ENCODE measurements at places on chromosomes 6 and 20. TPM values are rescaled to one million over a fixed set of nuclear protein-coding genes. Genes with fewer than 3 reads are reported as not detected.
A peak's percentile ranks its signal among the peaks of the same experiment; 100 is the strongest.

DNA sequence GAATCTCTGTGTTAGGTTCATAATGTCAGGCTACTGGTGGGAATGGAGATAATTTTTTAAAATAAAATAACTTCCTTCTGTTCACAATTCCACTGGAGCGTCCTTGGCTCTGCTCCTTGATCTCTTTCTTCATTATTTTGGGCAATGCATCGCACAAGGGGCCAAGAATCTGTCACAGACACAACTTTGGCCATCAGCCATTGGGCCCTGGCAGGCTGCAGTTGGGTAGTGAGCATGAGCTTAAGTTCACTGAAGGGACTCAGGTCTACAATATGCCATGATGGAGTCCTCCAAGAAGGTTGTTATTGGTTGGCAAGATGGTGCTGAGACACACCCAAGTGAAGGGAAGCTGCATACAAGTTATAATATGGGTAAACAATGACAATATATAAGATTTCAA lies 40.0 kb downstream of the CYP39A1 start:
- no peak for DNase-seq

DNA sequence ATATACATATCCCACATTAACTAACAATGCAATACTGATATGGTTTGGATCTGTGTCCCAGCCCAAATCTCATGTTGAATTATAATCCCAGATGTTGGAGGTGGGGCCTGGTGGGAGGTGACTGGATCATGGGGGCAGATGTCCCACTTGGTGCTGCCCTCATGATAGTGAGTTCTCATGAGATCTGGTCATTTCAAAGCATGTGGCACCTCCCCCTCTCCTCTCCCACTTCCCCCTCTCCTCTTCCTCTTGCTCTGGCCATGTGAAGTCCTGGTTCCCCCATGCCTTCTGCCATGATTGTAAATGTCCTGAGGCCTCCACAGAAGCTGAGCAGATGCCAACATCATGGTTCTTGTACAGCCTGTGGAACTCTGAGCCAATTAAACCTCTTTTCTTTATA lies 71.2 kb downstream of the FYN start:
- DNase-seq = no peak

- no peak for DNase-seq
These were observed 739 bp downstream of the CTSZ start for GRCh38 chr20:59006167-59006863.

HLA-DRA gene
- 91.8 TPM for polyA plus RNA-seq

SNAP25 gene
- polyA plus RNA-seq = 5.5 TPM

DNA sequence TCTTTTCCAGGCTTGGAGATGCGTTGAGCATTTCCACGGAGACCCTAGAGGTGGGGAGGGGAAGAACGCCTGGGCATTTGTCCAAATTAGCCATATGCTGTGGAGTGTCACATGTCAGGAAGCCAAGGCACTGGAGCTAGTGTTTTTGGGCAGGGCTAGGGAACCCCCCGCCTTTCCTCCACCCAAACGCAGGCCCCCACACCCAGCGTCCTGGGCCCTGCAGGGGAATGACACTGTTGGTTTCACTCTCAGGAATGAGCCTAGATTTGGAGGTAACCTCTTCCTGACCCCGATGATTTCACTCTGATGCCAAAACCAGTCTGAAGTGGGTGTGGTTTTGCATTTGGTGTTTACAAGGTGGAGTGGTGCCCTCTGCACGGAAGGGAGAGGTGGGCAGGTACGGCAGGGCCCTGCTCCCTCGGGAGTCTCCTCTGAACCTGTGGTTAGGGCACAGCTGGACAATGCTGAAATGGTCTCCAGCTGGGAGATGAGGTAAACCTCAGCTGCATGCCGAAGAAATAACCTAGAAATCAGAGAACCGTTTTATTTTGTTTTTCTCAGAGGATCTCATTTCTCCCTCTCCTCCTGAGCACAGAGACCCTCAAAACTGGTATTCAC lies 29.5 kb downstream of the MTHFD1L start:
- DNase-seq = no peak

- no peak for DNase-seq
These were observed 86.9 kb downstream of the PLEKHG1 start for GRCh38 chr6:150686566-150686965.

DNA sequence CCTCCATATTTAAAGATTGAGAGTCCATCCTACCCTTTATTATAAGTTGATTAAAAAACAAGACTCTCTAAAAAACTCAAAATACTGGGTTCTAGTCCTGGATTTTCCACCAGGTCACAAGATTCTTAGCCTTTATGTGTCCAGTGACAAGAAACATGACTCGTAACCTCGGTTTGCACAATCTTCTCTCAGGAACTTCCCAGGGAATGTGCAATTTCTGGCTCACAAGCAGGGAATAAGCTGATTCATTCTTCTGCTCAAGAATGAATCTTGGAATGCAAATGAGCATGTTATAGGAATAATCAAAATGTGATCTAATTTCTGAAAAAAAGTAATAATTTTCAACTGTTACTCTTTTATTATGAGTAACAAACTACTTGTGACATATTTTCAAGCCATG lies 45.1 kb downstream of the OGFRL1 start:
- no peak for DNase-seq

DNA sequence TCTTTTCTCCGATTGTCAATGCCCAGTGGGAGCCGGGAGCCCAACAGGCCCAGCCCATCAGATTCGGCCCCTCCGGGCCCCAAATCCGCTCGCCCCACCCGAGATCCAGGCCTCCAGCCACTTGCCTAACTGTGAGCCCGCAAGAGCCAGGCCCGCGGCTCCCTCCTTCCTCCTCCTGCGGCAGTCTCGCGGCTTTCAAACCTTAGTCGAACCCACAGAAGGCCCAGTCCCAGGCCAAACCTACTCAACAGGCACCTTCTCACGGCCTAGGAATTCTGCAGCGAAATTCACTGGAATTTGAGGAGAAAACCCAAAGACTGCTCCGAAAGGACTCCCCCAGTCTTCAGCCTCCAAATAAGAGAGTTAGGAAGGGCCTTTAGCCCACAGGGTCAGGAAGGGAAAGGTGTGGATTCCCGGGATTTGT lies 2.8 kb upstream of the TFAP2A start:
- no peak for DNase-seq

VSX1 gene
- polyA plus RNA-seq = not detected

DNA sequence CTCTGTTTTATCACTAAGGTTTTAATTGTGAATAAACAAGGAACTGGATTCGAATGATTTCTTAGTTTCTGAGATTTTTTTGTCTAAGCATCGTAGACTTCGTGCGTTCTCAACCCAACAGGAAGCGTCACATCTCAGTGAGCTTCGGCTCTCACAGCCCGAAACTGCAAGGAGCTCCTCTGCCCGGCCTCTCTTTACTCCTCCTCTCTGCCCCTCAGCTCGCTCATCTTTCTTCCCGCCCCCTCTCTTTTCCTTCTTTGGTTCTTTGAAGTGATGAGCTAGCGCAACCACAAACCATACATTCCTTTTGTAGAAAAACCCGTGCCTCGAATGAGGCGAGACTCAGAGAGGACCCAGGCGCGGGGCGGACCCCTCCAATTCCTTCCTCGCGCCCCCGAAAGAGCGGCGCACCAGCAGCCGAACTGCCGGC lies 480 bp upstream of the NT5E start:
- peak; percentile 16 for DNase-seq

- no peak for DNase-seq
These were observed 272.3 kb downstream of the KHDC1L start for GRCh38 chr6:72952808-72953630.

DNA sequence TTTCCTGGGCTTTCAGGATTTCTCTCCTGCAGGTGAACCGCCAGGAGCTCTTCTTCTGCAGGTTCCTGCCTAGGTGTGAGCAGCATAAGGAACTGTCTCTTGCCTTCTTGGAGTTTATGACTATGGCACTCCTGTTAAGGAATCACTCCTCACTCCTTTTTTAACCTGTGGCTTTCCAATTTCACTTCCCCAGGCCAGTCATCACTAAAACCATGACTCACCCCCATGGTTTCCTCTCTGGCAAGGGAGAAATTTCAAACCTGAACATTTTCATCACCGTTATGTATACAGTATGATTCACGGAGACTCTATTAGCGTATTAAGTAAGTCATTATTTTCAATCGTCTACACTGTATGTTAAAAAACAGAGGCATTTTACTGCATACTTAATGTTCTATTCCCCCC lies 78.2 kb upstream of the ARID1B start:
- no peak for DNase-seq

DNA sequence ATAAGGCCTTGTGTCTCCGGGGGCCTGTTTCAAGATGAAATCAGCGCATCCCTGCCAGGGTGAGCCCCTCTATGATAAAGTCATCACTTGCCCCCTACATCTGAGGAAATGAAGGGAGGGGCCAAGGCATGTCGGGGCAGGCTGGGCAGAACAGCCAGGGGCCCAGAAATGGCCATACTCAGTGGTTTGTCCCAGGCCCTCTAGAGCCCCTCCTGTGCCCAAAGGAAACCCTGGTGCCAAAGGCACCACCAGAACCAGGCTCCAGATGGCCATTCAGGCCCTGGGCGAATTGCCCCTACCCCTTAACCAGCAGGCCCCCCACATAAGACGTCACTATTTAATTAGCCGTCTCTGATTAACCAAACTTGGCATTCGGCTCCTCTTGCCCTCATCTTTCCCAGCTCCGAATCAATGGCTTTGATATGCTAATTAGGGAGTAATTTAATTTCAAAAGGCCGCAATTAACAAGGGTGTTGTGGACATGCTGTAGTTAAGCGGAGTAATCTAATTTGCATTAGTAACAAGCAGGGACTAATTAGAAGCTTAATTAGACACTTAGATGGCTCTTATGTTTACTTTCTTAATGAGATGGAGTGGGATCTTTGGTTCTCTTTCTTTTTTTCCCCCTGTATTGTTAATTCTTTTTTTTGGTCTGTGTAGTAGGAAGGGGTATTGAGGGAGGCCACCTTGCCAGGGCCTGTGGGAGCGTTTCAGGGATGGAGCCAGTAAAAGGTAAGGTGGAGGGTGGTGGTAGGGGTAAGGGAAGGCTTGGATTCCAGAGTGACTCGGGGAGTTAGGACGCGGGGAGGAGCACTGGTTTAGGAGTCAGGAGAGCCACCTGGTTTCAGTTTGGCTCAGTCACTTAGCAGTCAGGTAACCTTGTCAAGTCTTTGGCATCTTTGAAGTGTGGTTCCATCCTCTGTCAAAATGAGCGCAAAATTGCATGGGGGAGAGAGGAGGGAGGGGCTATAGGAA lies 9.4 kb downstream of the FOXP4 start:
- DNase-seq = no peak

DIDO1 gene
- 49.0 TPM for polyA plus RNA-seq

DNA sequence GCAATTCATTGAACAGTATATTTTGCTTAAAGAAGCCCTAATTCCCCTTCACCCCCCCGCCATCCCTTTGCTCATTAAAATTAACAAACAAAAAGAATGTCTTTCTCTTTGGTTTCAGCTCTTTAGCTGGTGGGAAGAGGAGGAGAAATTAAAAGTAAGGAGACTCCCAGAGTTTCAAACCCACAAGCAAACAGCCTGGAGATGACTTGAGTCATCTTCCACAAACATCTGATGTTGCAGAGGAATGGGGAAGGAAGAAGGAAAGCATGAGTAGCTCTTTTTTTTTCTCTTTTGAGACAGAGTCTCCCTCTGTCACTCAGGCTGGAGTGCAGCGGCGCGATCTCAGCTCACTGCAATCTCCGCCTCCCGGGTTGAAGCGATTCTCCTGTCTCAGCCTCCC lies 189.6 kb downstream of the ADAT2 start:
- no peak for DNase-seq

GRCh38 chr20:22232473-22232872 lies 351.9 kb downstream of the FOXA2 start:
- no peak for DNase-seq

GRCh38 chr20:16350465-16350864 lies 222.8 kb downstream of the KIF16B start:
- DNase-seq = no peak
